ENCODE measurements at places on chromosomes 3 and 15. TPM values are rescaled to one million over a fixed set of nuclear protein-coding genes. Genes with fewer than 3 reads are reported as not detected.

STRIT1 gene
- total RNA-seq = not detected

CCDC80 gene
- 4.4 TPM for total RNA-seq

DAZL gene
- not detected for total RNA-seq

PPARG gene
- 1.3 TPM for total RNA-seq

ZCWPW2 gene
- 1.3 TPM for total RNA-seq

CACNA2D3 gene
- 16.6 TPM for total RNA-seq

MYRIP gene
- total RNA-seq = 10.0 TPM

IGSF11 gene
- 19.4 TPM for total RNA-seq

AHSG gene
- 0.63 TPM for total RNA-seq

PRICKLE2 gene
- total RNA-seq = 121 TPM

FBXW12 gene
- total RNA-seq = 2.8 TPM

Measured in parietal lobe (tissue), 2 donors.